Nephron progenitor cell (in vitro differentiated cells): ENCODE measurements at places on chromosomes 3 and 15.

DNA sequence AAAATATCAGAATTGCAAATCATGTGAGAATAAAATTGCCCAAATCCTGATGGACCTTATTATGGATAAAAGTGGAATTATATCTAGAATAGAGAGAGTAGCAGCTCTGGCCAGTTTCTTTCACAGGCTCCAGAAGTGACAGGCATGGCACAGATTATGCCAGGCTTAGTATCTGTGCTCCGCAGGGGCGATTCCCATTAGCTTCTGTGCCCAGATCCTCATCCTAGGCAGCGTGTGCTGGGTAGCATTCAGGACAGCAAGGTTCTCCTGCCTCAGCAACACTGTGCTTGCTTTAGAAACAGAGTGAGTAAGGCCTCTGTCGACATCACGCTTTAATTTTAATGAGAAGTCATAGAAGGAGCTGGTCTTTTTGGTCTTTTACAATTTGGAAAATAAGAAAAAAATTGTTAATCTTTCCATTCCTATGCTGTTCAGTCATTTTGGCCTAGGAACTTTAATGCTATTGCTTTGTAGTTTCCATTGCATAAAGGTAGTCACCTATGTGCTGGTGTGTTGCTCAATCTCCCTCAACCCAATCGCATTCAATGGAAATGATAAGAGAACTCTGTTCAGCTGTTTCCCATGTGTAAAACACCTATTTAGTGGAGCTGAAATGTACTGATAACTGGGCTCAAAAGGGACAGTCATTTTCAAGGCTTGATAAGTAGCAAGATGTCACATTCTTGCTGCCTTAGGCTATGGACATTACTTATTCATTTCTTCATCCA, 770.1 kb downstream of the AGBL1 start:
- no peak for DNase-seq

- peak; percentile 58 for DNase-seq
Observed at GRCh38 chr3:14216257-14217048, 37.8 kb downstream of the LSM3 start.

GRCh38 chr3:80696280-80696679, 928.5 kb upstream of the ROBO1 start:
- no peak for DNase-seq

DNA sequence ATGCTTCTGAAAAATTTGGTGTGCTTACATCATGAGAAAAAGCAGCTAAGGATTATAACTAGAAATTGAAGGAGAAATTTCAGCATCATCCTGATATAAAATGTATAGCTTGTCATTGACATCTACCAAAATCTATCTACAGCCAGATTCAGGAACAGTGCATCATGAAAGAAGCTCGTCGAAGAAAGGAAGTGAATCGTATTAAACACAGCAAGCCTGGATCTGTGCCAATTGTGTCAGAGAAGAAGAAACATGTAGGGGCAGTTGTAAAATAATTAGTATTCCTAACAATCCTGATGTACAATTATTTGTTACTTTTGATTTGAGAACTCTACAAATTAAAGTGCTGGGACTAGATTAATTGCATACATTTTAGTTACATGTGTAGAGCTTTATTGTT, 37.2 kb downstream of the AP4E1 start:
- no peak for DNase-seq

GRCh38 chr3:15693355-15693754, 91.8 kb downstream of the BTD start:
- DNase-seq: no peak

- no peak for DNase-seq
Observed at GRCh38 chr3:54777141-54777540, 150.7 kb downstream of the LRTM1 start.

DNA sequence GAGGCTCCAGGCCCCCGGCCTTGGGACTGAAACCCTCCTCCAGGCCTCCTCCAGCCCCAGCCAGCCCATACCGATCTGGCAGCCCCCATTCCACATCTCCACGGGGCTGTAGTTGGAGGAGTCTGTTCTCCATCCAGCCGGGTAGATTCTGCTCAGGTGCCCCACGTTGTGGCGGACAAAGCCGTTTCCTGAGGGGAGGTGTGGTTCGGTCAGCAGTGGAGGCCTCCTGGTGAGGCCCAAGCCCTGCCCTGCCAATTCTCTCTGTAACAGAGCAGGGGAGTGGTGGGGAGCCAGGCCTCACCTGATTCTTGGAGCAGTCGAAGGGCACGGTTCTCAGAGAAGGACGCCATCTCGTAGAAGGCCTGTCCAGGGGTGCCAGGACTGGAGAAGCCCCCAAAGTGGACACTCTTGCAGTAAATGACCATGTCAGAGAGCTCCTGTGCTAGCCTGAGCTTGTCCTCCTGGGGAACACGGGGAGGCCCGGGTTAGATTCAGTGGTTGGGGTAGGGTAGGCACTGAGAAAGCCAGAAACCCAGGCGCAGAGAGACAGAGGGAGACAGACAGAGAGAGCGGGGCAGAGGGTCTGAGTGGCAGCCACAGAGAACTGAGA, 18.5 kb downstream of the VILL start:
- no peak for DNase-seq

DNA sequence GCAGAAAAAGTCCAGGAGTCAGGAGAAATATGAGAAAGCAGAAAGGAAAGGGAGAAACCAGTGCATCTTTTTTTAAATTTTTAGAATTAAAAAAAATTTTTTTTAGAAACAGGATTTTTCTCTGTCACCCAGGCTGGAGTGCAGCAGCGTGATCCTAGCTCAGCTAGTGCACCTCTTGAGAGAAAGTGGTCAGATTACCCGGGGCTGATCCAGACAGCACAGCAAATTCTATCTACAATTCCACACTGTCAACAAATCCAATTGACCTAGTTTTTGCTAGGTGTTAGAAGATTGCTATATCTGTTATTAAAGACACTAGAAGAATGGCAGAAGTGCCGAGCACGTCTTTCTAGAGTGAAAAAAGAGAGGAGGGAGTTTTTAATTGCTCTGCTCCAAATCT, 117.3 kb downstream of the RFTN1 start:
- DNase-seq: no peak

- no peak for DNase-seq
Observed at GRCh38 chr15:69393831-69394491, 20.2 kb upstream of the KIF23 start.

DNA sequence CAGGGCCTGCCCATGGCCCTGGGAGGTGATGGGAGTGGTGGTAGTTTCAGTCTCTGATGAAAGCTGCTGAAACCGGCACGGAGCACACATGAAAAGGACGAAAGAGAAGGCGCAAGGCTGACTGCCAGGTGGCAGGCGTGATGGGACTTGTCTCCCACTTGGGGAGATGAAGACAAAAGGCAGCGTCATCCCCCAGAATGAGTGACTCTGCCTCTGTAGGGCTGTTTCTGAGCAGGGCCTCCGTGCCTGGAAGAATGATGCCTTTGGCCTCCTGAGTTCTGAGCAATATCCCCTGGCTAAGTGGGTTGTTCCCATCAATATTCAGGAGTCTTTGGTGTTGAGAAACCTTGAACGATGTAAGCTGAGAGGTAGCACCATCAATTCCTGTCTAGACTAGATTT, 237.8 kb downstream of the OPA1 start:
- no peak for DNase-seq

DNA sequence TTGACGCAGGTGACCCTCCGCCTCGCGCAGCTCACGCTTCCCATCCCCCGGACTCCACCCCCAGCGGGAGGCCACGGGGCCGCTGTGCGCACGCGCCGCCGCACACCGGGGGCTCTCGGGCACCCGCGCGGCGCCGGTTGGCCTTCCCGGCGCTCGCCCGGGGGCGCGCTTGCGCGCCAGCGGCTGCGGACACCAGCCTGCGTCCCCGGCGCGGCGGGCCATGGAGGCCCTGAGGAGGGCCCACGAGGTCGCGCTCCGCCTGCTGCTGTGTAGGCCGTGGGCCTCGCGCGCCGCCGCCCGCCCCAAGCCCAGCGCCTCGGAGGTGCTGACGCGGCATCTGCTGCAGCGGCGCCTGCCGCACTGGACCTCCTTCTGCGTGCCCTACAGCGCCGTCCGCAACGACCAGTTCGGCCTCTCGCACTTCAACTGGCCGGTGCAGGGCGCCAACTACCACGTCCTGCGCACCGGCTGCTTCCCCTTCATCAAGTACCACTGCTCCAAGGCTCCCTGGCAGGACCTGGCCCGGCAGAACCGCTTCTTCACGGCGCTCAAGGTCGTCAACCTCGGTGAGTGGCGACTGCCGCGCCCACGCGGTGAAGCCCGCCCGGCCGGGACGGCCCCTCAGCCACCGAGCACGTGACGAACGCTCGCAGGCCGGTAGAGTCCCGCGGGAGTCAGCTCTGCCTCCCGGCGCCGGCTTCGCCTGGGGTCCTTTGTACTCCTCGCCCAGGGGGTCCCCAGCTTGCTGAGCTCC, at the start of gene C15orf61:
Gene C15orf61, plus strand, starts transcription at position 103 of the 754 bp plus-strand sequence. Its CDS starts 118 bp downstream, at position 221.
- DNase-seq: peak; percentile 80

- DNase-seq: no peak
Observed at GRCh38 chr15:81113861-81114291, 20.2 kb upstream of the CFAP161 start.

- no peak for DNase-seq
Observed at GRCh38 chr15:78224023-78224411, 10.3 kb downstream of the ACSBG1 start.

DNA sequence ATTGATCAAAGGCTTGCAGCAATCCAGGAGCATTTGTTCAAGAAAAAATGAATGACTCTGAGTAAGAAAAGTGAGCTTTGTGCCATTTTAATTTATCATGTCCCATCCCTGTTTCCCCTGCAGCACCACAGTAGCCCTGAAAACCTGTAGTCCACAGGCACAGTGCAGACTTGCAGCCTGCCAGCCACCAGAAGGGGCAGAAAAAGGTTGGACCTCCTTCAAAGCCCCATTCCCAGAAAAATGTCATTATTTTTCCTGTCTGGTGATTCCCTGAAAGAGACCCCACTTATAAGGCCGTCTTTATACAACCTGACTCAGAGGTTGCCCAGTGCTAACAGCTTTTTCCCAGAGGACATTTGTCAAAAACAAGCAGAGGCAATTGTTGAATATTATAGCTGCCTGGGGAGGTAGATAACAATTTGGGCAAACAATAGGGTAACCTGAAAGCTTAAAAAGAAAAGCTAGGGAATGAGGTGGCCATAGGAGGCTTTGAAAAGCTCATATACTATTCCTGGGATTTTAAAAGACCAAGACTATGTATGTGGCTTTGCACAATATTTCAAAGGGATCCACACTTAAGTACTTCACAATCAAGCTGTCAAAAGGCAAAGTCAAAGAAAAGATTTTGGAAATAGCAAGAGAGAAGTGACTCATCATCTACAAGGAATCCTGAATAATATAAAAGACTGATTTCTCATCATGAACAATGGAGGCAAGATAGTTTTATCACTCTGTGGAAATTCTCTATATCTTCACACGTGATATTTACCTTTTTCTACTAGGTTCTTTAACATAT, 136.8 kb upstream of the PLXNA1 start:
- no peak for DNase-seq

- no peak for DNase-seq
Observed at GRCh38 chr15:38029736-38030135, 95.3 kb downstream of the TMCO5A start.

GRCh38 chr15:91414124-91414523, 314.1 kb downstream of the SV2B start:
- no peak for DNase-seq

DNA sequence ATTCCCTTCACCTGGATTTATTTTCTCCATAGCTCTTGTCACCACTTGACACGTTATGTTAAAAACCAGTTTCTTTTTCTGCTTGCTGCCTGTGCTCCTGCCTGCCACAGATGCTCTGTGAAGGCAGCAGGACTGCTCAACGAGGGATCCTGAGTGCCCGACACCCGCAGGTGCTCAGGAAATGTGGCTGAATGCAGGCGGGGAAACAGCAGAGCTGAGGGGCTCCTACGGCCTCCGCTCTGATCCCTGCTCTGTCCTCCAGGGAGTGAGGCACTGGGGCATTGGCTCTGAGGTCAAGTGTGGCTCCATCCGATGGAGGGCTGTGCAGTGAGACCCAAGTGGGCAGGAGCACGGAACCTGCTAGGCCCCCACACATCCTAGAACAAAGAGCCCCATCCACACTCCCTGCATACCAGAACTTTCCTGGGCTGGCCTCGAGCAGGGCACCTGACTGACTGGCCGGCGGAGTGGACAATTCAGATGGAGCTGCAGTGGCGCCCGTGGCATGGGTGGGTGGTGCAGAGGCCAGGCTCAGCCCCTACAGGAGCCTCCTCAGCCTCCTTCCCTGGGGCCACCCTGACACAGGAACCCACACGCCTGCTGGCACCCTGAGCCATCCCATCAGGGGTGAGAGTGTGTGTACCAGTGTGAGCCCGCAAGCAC, 27.9 kb downstream of the IQSEC1 start:
- DNase-seq: no peak

GRCh38 chr3:178436773-178437172, 99.5 kb upstream of the KCNMB2 start:
- no peak for DNase-seq

GRCh38 chr3:123909785-123910184, 25.7 kb upstream of the MYLK start:
- no peak for DNase-seq

DNA sequence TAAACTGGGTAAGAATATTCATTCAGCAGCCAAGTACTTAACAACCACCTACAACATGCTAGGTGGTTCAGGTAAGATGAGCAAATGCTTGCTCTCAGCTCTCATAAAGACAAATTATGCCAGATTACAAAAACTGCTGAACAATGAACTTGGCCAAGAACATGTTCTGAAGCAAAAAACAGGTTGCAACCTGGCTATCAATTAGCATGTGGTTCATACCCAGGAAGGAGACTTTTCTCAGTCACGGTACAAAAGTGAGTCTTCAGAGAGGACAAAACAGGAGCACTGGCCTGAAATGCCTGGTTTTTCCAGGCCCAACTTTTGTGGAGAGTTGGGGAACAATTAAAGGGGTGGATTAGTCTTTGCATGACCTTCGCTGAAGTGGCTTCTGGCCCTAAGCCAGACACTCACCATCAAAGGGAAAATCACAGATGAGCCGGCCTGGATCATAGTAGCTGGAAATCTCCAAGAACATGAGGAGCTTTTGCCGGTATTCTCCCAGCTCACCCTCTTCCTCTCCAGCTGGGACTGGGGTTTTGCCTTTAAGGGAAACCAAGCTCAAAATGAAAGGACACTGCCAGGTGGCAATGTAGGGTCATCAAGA, 7.6 kb upstream of the PLA2G4F start:
- DNase-seq: no peak

GRCh38 chr3:75220932-75221331, 443.2 kb upstream of the FRG2C start:
- peak; percentile 9 for DNase-seq

DNA sequence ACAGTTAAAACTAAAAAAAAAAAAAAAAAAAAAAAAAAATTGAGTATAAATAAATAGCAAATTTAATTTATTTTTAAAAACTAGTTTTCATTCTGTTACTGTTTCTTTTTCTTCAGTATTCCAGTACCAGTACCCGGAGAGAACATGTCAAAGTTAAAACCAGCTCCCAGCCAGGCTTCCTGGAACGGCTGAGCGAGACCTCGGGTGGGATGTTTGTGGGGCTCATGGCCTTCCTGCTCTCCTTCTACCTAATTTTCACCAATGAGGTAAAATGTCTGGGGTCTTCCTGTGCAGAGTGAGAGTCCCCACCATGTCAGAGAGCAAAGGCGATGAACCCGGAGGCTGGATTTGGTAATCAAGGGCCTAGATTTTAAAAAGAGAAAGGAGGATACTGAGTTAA, 4.4 kb downstream of the TMEM43 start:
- no peak for DNase-seq

GRCh38 chr3:193040836-193041672, 123.4 kb upstream of the MB21D2 start:
- no peak for DNase-seq
